ENCODE measurements at places on chromosomes 5 and 9.
A peak's percentile ranks its signal among the peaks of the same experiment; 100 is the strongest.

GRCh38 chr9:135639196-135639595 lies at the start of gene GLT6D1:
TSS of gene GLT6D1 (minus strand) at chr9:135639540. CDS start at chr9:135639187, 353 bp downstream.
- DNase-seq, result no peak

GRCh38 chr5:91443023-91443422 lies 59.9 kb upstream of the ARRDC3 start:
- no peak for DNase-seq

- DNase-seq, result no peak
Measured at GRCh38 chr9:32918628-32919027, 82.8 kb downstream of the APTX start.

DNA sequence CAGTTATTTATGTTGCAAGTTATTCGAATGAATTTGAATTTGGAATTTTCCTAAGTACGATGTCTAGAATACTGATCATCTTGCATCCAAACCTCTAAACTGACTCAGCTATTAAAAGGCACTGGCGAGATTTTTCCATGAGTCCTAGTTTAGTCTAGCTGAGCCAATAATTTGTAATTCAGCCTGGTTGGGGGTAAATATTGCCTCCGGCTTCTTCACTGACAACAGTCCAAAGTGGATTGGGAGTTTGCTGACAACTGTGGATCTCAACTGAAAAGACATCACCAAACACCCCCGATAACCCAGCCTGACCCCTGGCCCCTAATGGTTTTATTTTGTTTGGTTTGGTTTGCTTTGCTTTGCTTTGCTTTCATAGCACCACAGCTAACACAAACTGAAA lies 189.8 kb upstream of the DAPK1 start:
- DNase-seq, result no peak

- no peak for DNase-seq
Measured at GRCh38 chr5:109905906-109906305, 216.2 kb downstream of the MAN2A1 start.

DNA sequence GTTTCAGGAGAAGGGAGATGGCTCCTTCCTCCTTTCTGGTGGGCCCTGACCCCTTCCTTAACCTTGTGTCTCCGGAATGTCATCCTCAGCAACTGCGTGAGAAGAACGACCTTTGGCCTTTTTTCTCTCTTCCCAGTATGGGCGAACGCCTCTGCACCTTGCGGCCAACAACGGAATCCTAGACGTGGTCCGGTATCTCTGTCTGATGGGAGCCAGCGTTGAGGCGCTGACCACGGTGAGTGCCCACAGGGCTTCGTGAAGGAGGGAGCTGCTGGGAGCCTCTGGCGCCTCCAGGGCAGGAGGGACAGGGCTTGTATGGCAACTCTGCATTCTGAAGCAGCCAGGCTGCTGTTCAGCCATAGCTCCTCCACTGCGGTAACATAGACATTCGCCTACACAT lies 68.0 kb upstream of the CTSL start:
- no peak for DNase-seq

- DNase-seq, result peak; percentile 79
Measured at GRCh38 chr5:151741678-151742423, 16.6 kb downstream of the ATOX1 start.

- DNase-seq, result no peak
Measured at GRCh38 chr5:4614088-4614487, 526.0 kb upstream of the ADAMTS16 start.

DNA sequence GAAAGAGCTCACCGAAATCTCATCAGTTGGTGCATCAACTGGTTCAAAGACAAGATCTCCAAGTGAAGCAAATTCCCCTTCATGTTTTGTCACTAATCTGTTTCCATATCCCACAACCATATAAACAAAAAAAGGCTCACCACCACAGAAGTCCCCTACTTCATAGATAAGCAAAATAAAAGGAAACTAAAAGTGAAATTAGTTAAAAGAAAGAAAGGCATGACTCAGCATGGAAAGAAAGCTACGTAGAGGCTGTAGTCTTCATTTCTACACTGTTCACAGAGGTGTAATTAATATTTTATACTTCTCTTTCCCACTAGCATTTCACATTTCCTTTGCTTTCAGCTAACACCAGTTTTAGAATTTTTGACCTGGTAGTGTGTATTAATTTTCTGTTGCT lies 208.0 kb downstream of the CYLC2 start:
- DNase-seq, result no peak

GRCh38 chr9:133184971-133185370 lies 21.3 kb upstream of the GBGT1 start:
- no peak for DNase-seq

DNA sequence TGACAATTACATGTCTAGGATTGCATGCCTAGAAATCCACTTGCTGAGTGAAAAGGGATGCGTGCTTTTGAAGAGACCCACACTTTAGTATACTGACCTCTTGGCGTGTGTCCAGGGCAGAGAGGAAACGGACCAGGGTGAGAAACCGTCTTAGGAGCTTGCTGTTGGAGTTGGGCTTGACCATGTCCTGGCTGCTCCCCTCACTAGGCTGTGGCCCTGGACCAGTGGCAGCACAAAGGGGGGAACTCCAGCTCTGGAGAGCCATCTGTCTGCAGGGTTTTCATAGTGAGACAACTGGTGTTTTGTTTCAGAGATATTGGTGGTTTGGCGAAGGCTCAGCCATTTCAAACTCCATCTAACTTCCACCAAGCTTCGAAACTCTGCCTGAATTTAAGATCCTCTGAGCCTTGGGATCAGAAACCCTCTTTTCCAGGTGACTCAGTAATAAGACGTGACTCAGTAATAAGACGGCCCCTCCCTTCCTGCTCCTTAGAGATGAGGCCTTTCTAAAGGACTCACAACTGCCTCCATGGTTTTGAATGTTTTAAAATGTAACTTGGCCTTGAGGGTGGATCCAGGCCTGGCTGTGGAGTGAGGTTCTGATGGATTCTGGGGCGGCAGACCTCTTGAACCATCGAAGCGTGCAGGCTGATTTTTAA lies 165.8 kb downstream of the MELK start:
- peak; percentile 9 for DNase-seq

GRCh38 chr5:161278739-161279660 lies 267.5 kb downstream of the GABRB2 start:
- no peak for DNase-seq

- DNase-seq, result no peak
Measured at GRCh38 chr9:1535051-1535450, 480.1 kb upstream of the SMARCA2 start.

DNA sequence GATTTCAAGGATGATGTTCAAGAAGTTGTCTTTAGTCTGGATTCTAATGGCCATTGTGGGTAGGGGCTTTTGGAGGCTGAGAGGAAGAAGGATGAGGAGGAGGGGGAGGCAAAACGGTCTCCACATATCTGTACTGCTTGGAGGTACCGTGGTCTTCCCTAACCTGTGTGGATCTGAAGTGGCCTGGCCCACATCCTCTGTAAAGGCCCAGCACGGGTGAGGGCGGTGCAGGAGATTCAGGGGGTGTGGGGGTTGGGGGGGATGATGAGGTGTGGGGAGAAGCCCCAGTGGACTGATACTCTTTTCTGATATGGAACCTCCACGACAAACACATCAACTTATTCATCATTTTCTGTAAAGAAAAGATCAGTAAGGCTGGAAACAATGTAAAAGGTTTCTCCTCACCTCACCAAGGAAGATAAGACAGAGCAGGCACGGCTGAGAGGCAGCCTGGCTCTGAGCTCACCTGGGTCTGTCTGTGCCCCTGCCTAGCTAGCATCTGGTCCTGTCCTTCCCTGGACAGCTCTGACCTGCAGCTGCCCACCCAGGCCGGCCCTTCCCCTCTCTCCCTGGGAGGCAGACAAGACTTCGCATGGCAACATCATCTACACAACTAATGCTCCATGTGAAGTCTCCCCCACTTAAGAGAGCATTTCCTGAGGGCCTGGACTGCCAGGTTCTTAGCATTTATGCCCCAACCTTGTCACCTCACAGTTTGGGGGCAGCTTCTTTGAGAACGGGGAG lies 5.6 kb upstream of the IL3 start:
- DNase-seq, result no peak

- DNase-seq, result no peak
Measured at GRCh38 chr9:10254338-10254737, 358.5 kb downstream of the PTPRD start.

DNA sequence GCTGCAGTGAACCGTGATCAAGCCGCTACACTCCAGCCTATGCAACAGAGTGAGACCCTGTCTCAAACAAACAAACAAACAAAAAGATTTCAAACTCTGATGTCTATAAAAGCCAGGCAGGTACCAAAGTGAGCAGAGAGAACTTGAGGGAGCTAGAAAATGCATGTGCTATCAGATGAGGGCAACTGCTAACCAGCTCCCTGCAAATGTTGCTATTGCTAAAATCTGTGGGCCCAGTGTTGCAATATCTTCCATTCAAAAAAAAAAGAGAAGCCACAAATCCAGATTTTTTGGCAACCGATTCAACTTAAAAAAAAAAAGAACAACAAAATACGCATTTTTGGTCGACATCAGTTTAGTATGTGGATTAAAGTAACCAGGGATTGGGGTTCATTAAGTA lies 5.5 kb downstream of the UBE2D2 start:
- no peak for DNase-seq

DNA sequence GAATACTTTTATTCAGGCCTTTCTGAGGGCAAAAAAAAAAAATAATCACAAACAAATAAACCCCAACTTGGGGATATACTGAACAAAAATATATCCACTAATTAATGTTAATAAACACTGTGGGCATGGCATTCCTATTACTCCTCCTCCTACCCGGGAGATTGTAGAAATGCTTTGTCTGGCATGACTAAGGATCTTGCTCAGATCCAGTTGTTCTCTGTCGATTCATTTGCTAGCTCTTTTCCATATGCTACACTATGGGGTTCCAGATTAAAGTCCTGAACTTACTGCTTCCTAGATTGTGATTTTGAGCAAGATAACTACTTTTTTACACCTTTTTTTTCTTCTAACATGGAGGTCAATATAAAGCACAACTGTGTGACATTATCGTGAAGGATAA lies 102.2 kb upstream of the PRR16 start:
- no peak for DNase-seq

GRCh38 chr5:62538017-62538942 lies 40.3 kb upstream of the LRRC70 start:
- DNase-seq, result peak; percentile 11

- no peak for DNase-seq
Measured at GRCh38 chr5:7629561-7629960, 221.4 kb downstream of the CFAP90 start.

DNA sequence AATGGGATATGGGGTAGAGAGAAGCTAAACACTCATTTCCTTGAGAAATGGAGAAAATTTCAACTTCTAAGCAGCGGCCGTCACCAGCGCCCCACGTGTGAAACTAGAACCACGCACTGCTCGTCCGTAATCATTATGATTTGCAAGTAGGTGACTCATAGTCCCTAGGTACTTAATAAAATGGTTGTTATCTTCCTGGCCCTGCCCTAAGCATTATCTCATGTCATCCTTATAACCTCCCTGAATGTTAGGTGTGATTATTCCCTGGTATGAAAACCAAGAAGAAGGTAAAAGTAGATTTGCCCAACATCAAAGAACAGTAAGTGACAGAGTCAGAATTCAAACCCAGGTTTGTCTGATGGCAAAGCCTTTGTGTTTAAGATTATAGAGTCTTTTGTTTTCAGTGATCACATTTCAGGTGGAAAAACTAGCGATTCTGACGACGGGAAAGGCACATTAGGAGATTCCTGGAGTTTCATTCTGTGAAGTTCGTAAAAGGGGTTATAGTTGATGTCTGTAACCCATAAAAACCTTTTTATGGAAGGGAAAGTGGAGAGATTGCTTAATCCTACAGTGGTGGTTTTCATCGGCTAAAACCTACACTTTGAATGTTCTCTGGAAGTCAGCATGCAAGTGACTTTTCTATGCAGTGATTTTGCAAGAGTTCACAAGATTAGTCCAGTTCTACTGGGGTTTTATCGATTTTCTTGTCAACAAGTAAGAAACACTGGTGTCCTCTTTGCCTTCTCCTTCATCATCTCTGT lies 202.9 kb upstream of the WWC1 start:
- DNase-seq, result no peak

DNA sequence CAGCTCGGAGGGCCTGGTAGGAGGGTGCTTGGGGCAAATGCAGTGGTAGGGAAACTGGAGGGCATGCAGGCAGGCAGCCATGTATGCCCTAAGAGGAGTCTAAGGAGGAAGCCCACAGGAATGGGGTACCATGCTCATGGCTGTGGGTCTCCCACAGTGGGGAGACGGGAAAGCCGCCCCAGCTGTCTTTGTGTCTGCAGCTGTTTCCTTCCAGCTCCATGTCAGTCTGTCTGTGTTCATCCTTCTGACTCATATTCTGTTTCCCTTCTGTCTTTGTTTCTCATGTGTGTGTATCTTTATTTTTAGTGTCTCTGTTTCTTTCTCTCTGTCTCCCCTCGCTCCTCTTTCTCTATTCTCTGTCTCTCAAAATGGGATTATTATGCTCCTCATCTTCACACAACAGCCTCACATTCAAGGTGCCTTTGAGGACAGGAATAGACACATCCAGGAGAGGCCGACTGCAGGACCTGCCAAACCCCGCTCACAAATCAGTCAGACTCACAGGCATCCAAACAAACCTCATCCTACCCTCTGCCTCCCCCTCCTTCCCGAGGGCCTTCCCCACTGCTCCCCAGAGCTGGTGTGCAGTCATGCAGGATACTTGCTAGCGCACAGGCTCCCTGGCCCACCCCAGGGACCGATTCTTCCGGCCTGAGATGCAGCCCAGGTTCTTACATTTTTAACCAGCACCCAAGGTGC lies 68.4 kb upstream of the RARS1 start:
- DNase-seq, result no peak

DNA sequence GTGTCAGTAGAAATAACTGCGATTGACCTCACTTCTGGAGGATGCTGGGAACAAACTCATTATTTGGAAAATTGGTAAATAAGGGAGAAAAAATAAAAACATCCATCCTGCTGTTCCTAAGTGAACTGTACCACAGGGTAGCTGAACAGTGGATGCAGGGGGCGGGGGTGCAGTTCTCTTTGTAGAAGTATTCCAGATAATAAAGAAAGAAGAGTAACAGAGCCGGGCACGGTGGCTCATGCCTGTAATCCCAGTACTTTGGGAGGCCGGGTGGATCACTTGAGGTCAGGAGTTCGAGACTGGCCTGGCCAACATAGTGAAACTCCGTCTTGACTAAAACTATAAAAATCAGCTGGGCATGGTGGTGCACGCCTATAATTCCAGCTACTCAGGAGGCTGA lies 132.1 kb downstream of the COL23A1 start:
- DNase-seq, result no peak

DNA sequence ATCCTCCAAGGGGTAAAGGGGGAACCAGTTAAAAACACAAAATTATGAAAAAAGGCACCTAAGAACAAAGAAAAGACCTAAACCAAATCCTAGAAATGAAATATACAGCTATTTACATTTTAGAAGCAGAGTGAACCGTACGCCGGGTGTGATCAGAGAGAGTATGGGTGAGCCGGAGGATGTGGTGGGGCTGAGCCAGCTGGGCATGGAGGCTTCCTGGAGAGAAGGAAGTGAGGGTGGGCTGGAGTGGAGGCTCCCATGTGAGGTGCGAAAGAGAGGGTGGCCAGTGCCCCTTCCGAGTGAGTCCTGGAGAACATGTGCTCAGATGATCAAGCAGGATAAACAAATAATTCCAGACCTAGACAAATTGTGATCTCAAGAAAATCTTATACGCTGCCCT lies 111.6 kb downstream of the CACNA1B start:
- no peak for DNase-seq
